ENCODE measurements at places on chromosomes 2 and 18. TPM values are rescaled to one million over a fixed set of nuclear protein-coding genes. Genes with fewer than 3 reads are reported as not detected.

GAREM1 gene
- total RNA-seq, result 21.4 TPM

MARCHF4 gene
- 0.17 TPM for total RNA-seq

MYCN gene
- total RNA-seq, result not detected

FRZB gene
- total RNA-seq, result 0.20 TPM

- no peaks in the 10 kb centered on the region for H3K4me1 ChIP-seq
- no peaks in the 10 kb centered on the region for H3K27me3 ChIP-seq
- H3K36me3 ChIP-seq, result no peaks in the 10 kb centered on the region
- H3K4me3 ChIP-seq, result no peak overlapping the region
- no peak overlapping the region for H3K27ac ChIP-seq
- no peak for DNase-seq
Measured at GRCh38 chr2:220904015-220904414, 668.1 kb downstream of the EPHA4 start.

DNA sequence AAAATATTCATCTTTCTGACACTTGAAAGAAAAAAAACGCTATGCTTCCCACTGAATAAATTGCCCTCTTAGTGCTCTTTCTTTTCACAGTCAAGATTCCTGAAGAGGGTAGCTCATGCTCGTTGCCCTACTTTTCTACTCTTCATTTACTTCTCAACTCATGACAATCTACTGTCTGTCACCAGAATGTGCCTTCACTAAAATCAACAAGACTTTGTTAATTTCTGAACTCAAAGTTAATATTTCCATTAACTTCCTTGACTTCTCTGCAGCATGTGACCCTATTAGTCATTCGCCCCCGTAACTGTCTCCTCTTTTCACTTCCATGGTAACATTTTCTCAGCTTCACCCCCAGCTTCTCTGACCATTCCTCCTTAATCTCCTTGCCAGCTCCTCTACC lies 98.9 kb upstream of the MAPRE2 start:
- no peak for DNase-seq
- peaks cover 27% of the 10 kb centered on the region for H3K27me3 ChIP-seq
- no peak overlapping the region for H3K27ac ChIP-seq
- H3K36me3 ChIP-seq, result peaks cover 6% of the 10 kb centered on the region
- no peak overlapping the region for H3K4me3 ChIP-seq

DNA sequence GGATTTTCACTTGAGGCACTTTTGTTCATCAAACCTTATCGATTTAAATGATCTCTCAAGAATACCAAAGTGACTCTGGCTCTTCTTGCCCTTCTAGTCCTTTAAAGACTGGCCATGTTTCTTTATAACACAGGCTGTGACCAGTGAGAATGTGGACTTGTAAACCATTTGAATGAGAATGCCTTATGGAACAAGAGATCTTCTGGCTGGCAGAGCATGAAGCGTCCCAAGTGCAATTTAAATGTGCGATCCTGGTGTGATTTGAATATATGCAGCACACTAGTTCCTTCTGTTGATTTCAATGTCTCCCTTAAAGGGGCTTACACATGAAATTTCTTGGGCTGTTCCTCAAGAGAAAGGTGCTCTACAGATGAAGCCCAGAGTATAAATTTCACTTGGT lies 262.4 kb upstream of the CCDC68 start:
- no peak for DNase-seq
- H3K36me3 ChIP-seq, result no peaks in the 10 kb centered on the region
- H3K4me1 ChIP-seq, result no peaks in the 10 kb centered on the region
- H3K27me3 ChIP-seq, result no peaks in the 10 kb centered on the region
- no peak overlapping the region for H3K27ac ChIP-seq

GRCh38 chr18:79251021-79251420 lies 144.7 kb upstream of the NFATC1 start:
- no peak overlapping the region for H3K27ac ChIP-seq
- H3K27me3 ChIP-seq, result no peaks in the 10 kb centered on the region
- H3K4me3 ChIP-seq, result no peak overlapping the region
- no peak for DNase-seq
- H3K36me3 ChIP-seq, result no peaks in the 10 kb centered on the region

GRCh38 chr2:5250482-5250881 lies 441.7 kb upstream of the SOX11 start:
- peak; percentile 20 for DNase-seq
- H3K36me3 ChIP-seq, result no peaks in the 10 kb centered on the region
- H3K4me3 ChIP-seq, result no peak overlapping the region
- H3K4me1 ChIP-seq, result peaks cover 10% of the 10 kb centered on the region

DNA sequence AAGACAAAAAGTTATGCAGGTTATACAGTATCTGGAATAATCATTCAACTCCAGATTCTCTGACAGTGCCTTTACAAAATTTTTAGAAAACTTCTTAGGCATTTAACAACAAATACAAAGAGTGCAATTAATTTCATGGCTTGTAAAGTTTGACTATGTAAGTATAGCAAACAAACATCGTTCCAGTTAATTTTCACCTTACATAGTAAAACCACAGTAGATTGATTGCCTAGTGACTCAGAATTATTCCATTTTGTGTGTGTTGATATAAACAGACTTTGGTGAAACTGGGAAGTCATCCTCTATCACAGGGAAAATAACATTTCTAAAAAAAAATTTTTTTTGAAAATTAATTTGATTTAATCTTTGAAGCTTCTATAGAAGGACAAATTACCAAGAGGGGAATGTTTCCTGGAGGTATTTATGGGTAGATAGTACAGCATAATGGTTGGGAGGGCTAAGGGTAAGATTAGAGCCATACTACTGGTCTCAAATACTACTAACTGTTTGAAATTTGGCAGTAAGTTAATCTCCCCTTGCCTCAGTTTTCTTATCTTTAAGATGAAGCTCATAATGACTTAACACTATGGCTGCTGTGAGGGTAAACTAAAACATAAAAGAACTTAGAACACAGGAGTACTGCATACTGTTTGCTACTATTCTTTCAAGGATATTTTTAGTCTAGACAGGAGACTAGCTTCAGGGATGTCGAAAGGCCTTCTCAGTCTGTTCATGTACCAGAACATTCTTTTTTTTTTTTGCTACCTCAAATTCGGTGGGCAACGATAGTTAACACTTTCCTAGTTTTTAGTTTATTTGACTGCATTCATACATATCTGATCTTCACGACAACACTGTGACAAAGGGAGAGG lies 19.6 kb downstream of the NDUFAF7 start:
- peak overlapping the region; percentile 49 for H3K27ac ChIP-seq
- no peaks in the 10 kb centered on the region for H3K27me3 ChIP-seq
- no peak for DNase-seq
- H3K36me3 ChIP-seq, result peaks cover 72% of the 10 kb centered on the region
- no peak overlapping the region for H3K4me3 ChIP-seq

DNA sequence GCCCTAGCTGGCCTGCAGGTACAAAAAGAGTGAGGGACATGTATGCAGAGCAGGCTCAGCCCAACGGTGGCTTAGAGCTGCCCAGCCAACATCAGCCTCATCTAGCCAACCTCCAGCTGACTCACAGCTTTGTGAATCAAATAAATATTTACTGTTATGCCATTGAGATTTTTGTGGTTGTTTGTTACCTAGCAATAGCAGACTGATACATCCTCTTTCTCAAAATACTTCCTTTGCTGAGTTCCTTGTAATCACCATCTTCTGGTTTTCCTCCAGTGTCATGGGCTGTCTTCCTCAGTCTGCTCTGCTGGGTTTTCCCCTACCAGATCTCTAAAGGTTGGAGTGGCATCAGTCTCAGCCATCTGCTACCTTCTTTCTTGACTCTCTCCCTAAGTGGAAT lies 126.6 kb upstream of the SLC1A4 start:
- peaks cover 19% of the 10 kb centered on the region for H3K4me1 ChIP-seq
- H3K27ac ChIP-seq, result no peak overlapping the region
- no peaks in the 10 kb centered on the region for H3K36me3 ChIP-seq

GRCh38 chr18:11411048-11411447 lies 198.3 kb upstream of the SLC35G4 start:
- no peaks in the 10 kb centered on the region for H3K36me3 ChIP-seq
- DNase-seq, result no peak
- no peaks in the 10 kb centered on the region for H3K4me1 ChIP-seq
- no peak overlapping the region for H3K27ac ChIP-seq

- H3K4me1 ChIP-seq, result peaks cover 3% of the 10 kb centered on the region
- H3K4me3 ChIP-seq, result no peak overlapping the region
- DNase-seq, result no peak
Measured at GRCh38 chr2:233453916-233454315, 99.6 kb downstream of the DGKD start.

All from MCF 10A (cell line).